ENCODE measurements at places on chromosomes 2 and 18.

DNA sequence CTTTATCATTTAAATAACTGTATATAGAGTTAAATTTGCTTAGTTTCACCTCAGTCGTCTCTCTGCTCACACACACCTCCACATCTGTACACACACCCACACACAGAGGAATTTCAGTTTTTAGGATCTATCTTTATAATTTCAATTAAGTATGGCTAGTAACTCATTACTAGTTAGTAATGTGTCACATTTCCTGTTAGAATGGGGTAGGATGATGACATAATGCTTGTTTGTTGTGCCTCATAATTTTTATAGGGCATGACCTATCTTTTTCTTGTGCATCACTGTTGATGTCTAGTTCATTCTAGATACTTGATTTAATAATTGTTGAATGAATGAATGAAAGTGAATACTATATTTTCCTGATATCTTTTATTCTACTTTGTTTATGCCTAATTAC, 108.6 kb downstream of the AGPS start:
- DNase-seq = no peak

DNA sequence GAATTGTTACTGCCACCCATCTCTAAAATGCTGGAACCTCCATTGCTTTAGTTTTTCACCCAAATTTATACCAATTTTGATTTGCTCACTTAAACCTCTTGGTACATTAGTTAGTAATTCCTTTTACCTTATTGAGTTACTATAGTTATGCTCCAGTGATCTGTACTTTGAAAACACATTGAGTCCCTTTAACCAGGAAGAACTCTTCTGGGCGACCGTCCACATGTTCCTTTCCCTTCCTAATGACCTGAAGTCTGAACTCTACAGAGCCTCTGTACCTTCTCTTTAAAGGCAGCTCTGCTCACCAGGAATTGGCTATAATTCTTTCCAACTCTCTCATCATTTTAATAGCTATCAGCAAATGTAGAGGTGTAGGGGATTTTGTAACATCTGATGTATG, 290.0 kb downstream of the NEDD4L start:
- no peak for DNase-seq

DNA sequence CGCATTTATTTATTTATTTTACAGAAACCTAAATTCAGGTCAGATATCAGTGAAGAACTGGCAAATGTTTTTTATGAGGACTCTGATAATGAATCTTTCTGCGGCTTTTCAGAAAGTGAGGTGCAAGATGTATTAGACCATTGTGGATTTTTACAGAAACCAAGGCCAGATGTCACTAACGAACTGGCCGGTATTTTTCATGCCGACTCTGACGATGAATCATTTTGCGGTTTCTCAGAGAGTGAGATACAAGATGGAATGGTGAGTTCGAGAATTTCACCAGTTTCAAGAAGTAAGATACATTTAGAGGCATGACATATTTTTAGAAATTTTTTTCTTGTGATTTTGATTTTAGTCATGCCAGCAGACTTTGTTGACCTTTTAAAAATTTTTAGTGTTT, 4.6 kb downstream of the CDCA7 start:
- no peak for DNase-seq

DNA sequence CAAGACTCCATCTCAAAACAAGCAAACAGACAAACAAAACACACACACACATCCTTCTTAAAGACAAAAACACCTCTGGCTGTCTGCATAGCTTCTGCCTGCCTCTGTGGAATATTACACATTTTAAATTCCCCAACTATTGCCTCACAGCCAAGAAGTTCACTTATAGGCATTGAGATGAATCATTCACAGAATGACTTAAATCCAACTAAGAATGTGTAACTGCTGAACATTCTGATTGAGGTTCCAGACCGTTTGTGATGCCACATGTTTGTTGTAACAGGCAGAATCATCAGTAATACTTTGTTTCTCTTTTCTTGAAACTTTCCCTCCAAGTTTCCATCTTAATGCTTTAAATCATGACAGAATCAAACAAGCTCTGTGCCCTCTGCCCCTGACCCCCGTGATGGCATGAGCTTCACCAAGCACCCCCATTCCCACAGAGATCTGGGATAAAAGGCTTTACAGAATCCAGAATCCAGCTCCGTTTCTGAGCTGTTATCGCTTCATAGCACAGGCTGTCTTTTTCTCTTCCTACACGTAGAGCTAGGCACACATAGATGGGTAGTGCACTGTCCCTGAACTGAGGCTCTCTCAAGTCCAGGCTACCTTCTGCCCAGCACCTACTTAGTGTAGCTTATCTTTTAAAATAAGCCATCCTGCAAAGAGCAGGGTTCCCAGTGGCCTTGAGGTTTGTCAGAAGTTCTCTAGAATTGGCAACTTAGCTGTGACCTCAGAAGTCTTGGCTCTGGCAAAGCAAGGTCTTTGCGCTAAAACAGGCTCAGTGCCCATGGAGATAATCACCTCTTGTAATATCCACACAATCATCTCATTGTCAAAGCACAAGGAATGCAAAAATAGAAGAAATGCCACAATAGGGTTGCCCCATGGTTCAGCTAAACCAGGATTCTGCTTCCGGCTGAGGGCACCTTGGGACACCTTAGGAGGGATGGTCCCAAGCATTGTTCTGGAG, 32.9 kb downstream of the EPAS1 start:
- no peak for DNase-seq

GRCh38 chr2:67510745-67511144, 113.6 kb downstream of the ETAA1 start:
- DNase-seq = no peak

DNA sequence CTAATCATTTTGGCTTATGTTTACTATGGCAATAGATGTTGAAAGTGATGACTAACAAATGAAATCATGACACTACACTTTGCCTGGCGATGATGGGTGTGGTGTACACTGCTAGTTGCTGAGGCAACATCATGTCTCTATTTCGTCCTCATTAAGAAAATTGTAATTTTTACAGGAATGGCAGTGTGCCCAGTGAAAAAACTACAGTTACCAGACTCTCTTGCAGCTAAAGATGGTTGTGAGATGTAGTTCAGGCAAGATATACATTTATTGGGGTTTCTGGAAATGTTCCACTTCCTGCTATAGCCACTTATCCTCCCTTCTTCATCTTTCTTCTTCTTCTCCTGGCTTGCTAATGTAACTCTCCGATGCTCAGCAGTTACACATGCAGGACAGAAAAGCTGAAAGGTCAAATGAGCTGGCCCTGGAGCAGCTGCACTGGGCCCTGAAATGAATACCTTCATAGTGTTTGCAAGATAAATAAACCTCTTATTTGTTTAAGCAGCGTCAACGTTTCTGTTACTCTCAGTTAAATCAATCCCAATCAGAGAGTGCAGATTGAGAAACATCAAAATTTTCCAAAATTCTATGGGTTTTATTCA, 46.0 kb downstream of the SOCS6 start:
- no peak for DNase-seq

DNA sequence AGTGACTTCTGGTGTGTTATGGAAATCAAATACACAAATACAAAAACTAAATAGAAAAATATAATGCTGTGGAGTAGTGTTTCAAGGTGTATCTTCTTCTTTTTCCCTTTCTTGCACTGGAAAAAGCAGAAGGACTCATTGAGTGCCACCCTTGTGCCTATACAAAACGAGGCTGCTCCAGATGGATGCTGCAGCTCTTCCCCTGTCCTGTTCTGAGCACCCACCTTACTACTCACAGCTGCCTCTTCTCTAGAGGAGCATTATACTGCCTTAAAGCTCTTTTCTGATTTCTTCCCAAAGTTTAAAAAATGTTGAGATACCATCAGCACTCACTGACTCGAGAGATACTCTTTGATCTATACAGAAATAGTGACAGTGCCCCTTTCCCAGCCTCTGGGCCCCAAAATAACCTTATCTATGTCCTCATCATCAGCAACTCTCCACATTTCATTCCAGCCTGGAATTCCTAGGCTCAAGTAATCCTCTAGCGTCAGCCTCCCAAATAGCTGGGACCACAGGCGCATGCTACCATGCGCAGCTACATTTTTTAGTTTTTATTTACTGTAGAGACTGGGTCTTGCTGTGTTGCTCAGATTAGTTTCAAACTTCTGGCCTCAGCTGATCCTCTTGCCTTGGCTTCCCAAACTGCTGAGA, 1356.1 kb upstream of the NRXN1 start:
- no peak for DNase-seq

- DNase-seq = no peak
Measured at GRCh38 chr2:188776634-188777033, 197.5 kb upstream of the COL3A1 start.

GRCh38 chr2:191264647-191265081, 19.5 kb downstream of the MYO1B start:
- DNase-seq = no peak

GRCh38 chr18:11826836-11827235, 24.4 kb upstream of the CHMP1B start:
- no peak for DNase-seq

DNA sequence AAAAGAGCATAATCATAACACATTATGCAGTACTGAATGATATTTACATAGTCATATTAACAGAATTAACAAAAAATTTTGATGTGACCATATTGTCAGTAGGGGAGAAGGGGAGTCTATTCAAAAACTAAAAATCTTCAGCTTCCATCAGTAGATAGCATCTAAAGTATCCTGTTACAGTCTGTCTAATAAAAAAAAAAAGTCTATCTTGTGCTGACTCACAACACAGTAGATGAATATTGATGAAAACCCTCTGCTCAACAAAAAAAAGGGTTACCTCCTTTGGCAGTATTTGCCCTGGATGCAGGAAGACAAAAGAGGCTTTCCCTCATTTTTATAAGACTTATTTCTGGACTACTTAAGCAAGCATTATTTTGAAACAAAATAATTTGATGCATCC, 27.3 kb downstream of the GRB14 start:
- no peak for DNase-seq

GRCh38 chr18:1648712-1649111, 744.0 kb downstream of the ADCYAP1 start:
- DNase-seq = no peak

DNA sequence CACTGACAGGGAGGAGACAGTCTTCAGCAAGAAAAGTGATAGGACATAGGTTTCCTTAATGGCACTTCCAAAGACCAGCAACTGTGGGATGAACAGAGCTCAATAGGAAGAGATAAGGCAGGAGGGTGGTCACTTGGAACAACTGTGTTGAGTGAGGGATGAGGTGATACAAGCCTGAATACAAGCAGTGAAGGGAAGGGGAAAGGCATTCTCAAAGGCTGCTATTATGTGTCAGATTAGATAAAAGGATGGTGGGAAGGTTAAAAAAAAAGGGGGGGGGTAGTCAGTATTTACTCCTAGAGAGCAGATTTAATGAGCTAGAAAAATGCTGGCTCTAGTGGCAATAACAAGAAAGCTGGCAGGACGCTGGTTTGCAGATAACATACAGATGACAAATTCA, 25.7 kb downstream of the CCBE1 start:
- DNase-seq = no peak

DNA sequence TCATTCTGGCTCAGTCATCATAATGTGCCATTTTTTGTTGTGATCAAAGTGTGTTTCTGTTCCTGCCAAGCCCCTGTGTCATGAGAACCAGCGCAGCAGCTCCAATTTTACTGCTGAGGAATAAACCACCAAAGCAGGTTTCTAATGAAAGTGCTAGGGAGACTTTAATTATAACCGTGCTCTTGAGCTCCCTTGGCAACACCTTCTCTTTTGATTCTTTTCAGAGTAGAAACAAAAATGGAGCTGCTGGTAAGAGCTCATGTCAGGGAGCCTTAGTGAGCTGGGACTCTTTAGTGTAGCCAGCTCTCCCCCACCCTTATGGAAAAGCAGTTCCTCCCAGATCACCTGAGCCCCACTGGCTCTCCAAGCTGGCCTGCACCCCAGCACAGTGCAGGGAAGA, 74.3 kb downstream of the LYPD1 start:
- DNase-seq = no peak

- DNase-seq = no peak
Measured at GRCh38 chr2:145501920-145502319, 982.0 kb upstream of the ZEB2 start.

GRCh38 chr2:235518322-235519090, 24.7 kb downstream of the AGAP1 start:
- no peak for DNase-seq

- no peak for DNase-seq
Measured at GRCh38 chr2:29855924-29856639, 65.3 kb downstream of the ALK start.

DNA sequence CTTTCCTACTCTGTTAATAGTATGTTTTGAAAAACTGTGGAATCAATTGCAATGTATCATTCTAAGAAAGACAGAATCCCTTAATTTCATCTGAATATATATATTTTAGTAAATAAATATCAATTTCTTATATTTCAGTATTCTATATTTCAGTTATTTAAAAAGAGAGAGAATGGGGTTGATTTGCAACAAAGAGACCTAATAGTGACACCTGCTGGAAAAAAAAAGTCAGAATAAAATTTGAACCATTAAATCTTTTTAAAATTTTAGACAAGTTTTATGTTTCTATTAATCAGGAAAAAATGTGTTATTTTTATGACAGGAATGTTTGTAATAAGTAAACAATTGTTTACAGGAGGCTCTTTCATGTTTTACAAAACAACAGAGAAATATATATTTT, 20.7 kb upstream of the CCNT2 start:
- no peak for DNase-seq

- no peak for DNase-seq
Measured at GRCh38 chr18:76983613-76984051, 149.0 kb downstream of the MBP start.

Data from NCI-H2081 treated with DMSO at 0.1 percent for 48 hours (cell line).